ENCODE measurements at places on chromosomes 1 and 21.

- no peak for DNase-seq
These were observed 7.0 kb upstream of the PCP4L1 start for GRCh38 chr1:161251579-161251978.

- DNase-seq: no peak
These were observed 55.5 kb downstream of the EDN2 start for GRCh38 chr1:41428738-41429640.

DNA sequence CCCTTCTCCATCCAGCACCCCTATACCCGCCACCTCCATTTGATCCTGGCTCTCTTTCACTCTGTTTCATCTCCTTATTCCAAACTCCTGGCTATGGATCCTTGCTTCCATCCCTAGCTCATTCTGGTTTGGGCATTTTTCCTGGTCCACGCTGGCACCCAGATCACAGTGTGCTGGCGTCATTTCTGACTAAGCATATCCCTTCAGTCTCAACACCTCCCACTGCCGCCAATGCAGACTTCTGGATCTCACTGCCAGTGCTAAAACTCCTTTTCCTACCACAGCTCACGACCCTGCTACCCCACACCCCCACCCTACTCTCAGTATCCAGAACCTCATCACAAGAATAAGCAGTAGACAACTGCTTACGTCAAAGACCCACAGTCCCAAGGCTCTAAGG is 16.3 kb downstream of the SEC16B start:
- DNase-seq: no peak

GRCh38 chr1:160436966-160437365 is 36.6 kb downstream of the VANGL2 start:
- DNase-seq: no peak

- DNase-seq: no peak
These were observed 746 bp upstream of the LAMC1 start for GRCh38 chr1:183022202-183023145.

DNA sequence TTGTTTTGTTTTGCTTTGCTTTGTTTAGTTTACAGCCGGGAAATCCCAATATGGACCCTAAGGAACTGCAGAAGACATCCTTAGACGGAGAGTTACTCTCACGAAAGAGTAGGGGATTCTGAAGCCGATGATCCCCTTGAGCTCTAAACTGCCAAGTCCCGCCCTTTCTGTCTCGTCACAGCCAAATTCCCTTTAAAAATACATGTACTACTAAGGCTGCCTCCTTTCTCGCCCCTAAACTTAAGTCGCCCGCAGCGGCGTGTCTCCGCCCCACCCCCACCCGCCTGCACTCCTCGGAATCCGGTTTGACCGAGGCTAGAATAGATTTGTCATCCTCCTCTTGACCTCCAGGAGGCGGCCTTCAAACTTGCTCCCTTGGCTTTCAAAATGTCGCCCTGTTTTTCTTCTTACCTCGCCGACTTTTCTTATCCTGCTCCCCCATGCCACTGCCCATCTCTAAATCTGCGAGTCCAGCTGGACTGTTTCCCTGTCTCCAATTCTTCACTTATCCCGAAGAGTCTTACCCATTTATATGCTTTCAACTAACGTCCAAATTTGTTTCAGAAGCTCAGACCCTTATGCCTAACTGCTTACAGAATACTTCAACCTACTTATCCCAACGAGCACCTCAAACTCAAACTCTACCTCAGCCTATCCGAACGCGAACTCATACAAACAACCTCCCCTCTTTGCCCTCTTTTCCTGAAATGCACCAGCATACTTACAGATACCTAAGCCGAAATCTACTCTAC is 10.9 kb upstream of the BOLA1 start:
- peak; percentile 74 for DNase-seq

DNA sequence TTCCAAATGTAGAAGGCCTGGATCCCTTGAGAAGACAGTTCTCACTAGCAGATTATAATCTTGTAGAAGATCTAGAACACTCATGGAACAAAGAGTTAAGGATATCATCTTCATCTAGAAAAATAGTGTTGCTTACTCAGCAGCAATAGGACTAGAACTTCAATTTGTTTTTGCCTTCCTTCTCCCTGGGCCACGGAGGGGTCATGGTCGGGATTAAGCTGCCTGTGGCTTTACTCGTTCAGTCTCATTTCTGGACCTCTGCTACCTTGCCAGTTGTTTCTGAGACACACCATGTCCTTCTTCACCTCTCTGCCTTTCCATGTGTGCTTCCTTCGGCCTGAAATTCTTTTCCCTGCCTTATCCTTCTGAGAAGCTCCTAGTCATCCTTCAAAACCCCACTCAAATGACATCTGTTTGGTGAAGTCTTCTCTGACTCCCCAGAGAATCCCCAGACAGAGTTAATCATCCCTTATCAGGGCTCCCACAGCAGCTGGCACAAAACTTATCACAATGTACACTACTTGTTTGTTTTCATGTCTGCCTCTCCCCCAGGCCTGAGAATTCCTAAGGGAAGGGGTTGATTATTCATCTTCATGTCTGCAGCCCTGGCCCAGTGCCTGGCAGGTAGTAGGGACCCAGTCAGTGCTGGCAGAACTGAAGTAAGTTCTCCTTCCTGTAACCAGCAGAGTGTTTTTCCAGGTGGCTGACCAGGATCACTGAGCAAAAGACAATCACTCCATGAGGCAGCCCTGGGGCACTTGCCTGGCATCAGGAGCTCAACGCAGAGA is 15.5 kb upstream of the SNX27 start:
- DNase-seq: no peak

- no peak for DNase-seq
These were observed 21.8 kb downstream of the SLC27A3 start for GRCh38 chr1:153796786-153797659.

DNA sequence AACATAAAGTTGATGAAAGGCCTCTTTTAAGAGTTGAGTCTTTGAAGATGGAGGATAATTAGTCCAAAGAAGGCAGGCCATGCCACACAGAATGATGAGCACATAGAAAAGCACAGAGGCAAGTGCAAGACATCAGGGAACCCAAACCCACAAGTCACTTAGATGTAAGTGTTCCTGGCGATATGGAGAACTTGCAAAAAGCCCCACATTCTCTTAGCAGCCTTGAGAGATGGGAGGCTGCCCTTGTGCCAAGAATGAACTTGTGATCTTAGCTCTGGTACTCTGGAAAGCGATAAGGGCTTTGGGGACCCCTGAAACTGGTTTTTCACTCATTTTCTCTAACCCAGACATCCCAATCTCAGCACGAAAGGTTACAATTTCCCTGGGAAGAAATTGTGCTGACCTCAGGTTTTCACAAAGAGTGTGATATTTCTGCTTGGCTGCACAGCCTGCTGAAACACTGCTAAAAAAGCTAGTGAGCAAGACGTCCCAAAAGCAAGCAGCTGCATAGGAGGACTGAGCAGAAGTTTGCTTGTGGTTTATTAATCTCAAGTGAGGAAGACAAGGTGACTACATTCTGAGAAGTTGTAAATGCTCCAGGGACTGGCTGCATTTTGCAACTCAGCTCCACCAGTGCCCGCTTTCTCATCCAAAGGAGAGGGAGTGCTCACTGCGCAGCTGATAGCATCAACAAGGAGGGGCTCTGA is 496.9 kb upstream of the CAMK1G start:
- no peak for DNase-seq

GRCh38 chr1:244350027-244350426 is 101.7 kb downstream of the ADSS2 start:
- no peak for DNase-seq

- no peak for DNase-seq
These were observed 144.2 kb downstream of the VAV3 start for GRCh38 chr1:107820801-107821200.
